T-helper 17 cell (primary cell): ENCODE measurements at places on chromosomes 4 and X.

DNA sequence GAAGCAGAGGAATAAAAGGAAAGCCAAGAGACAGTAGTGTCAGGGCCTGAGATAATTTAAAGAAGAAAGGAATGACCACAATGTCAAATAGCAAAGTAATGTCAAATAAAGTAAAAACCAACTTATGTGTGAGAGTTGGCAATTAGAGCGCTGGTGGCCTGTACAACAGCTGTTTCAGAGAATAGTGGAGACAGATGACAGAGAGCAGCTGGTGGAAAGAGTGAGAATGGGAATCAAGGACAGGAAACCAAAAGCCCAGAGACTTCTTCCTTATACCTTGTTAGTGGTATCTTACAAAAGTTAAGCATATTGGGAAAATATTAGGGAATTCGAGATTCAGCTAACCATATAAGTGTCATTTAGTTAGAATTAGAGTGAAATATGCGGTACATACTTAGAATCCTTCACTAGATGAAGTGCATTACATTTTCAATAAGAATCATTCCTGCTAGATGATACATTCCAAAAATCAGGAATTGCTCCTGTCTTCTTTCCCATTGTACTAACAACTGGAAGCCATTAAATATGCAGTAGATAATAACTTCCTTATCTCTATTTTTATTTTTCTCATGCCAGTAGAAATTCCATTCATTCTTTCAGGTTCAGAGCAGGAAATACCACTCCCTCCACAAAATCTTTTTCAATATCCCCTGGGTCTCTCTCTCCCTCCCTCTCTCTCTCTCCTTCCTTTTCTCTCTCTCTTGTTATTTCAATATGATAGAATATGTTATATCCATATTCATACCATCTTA, 525.4 kb downstream of the CENPC start:
- no peaks in the 10 kb centered on the region for H3K27me3 ChIP-seq
- H3K36me3 ChIP-seq: no peaks in the 10 kb centered on the region
- no peak for DNase-seq
- H3K4me1 ChIP-seq: no peaks in the 10 kb centered on the region
- no peak overlapping the region for H3K27ac ChIP-seq
- H3K4me3 ChIP-seq: no peak overlapping the region

DNA sequence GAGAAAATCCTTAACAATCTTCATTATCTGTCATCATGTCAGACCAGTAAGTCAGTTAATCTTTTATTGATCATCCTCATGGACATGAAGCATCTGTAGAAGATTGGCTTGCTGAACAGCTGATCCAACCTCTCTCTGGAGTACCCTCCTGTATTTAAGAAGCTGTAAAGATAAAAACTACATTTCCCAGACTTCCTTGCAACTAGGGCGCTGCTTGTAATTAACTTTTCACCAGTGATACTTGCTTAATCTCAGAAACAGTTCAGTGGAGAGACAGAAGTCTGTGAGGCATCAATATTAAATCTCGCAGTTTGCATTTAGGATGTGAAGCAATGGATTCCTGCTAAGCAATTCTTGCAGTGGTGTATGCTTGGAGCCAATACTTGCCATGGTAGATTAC, 36.0 kb upstream of the SMARCA5 start:
- no peak for DNase-seq
- H3K36me3 ChIP-seq: no peaks in the 10 kb centered on the region
- H3K4me1 ChIP-seq: no peaks in the 10 kb centered on the region
- no peak overlapping the region for H3K4me3 ChIP-seq
- no peak overlapping the region for H3K27ac ChIP-seq

- no peaks in the 10 kb centered on the region for H3K4me1 ChIP-seq
- H3K36me3 ChIP-seq: no peaks in the 10 kb centered on the region
- no peak overlapping the region for H3K4me3 ChIP-seq
- DNase-seq: no peak
- H3K27me3 ChIP-seq: no peaks in the 10 kb centered on the region
These were observed 72.8 kb downstream of the KIT start for GRCh38 chr4:54730581-54730980.

DNA sequence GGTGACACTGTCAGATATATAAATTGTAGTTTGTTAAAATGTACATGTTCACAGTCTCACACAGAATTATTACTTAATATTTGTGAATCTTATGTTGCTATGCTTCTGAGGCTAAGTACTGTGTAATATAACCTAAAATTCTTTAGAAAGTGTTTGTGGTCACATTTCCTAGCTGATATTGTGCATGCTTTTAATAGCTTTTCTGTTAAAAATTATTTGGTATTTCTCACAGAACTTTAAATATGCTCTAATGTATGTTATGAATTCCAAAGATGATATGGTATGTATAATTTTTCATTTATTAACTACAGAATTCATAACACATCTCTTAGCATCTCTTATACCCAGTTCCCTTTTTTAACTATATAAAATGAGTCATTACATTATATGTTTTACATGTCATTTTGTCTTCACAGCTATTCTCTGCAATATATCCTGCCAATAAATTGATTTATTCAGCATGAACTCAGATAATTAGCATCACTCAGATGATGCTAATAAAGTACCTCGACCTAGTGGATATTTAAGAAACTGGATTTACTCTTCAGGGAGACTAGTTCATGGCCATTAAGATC, 9.3 kb downstream of the PTPN13 start:
- H3K4me3 ChIP-seq: no peak overlapping the region
- H3K4me1 ChIP-seq: peaks cover 17% of the 10 kb centered on the region
- H3K36me3 ChIP-seq: peaks cover 3% of the 10 kb centered on the region
- no peaks in the 10 kb centered on the region for H3K27me3 ChIP-seq
- no peak for DNase-seq
